ENCODE measurements at places on chromosomes 5 and 9.

DNA sequence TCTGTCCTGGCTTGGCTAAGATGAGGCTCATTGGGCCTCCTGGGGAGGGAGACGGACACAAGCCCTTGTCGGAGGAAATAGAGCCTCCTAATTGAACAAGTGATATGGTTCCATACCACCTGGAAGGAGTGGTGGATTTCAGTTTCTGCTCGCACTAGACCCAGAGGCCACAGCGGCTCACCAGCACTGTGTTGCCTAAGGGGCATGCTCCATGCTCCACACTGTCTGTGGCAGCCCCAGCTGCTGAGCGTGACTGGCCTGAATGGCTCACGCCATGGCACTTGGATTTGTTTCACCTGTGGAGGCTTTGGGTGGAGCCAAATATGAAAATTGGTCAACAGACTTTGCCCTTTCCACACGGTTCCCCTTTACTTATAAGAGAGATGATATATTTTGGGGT is 181.1 kb downstream of the HSPA4 start:
- DNase-seq, result no peak

DNA sequence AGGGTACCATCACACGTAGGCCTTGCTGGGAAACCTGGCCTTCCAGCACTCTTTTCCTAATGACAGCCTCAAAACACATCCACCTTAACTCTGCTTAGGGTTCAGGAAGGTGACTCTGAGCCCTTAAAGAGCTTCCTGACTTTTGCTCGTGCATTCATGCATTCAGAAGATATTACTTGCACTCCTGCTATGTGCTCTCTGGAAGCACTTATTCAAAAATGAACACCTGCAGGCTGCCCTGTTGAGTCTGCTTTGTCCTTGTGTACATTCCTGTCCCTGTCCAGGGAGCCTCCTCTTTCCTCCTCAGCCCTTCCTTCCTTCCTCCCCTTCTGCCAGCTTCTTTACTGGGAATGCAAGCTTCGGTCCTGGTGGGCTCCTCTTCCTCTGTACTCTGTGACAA is 61.5 kb downstream of the SPRY4 start:
- DNase-seq, result no peak

DNA sequence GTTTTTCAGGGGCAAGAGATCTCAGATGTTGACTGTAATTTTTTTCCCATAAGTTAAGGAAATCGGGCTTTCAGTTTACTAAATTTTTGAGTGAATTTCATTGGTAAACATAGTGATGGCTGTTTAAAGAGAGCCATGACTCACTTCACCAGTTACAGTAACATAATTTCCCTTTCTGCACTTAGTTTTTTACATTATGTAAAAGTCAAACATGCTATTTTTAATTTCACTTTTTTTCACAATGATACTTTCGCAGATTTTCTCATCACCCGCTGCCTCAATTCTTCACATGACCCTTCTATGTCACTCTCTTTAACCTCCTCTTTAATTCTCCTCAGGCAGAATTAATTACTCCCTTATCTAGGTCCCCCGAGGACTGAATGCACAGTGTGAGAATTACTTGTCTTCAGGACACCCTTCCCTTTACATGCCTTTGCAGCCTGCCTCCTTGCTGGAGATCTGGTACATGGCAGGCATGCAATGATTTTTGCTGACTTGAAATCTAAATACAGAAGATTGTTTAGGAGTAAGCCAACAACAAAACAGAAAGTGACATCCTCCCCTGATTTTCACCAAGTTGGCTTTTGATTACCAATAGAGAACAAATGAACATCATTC is 217.5 kb upstream of the S1PR3 start:
- no peak for DNase-seq

- DNase-seq, result no peak
Measured at GRCh38 chr5:76175821-76176403, 92.7 kb downstream of the SV2C start.

DNA sequence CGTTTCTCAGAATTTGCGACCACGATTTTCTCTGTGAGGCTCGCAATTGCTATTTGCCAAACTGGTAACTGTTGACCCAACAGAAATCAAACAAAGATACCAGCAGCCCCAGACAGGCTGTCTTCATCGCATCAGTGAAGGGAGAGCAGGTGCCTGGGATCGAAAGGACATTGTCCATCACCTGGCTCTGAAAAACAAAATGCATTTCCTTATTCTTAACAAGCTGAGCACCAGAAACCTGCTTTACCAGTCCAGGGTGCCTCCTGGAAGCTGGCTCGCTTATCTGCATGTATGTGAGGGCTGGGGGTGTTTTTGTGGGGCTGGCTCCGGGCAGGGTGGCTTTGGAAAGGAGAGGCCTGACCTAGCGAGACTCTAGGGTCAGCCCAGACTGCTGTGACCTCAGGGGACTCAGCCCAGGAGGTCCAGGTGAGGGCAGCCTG is 24.7 kb downstream of the WWC1 start:
- DNase-seq, result no peak

DNA sequence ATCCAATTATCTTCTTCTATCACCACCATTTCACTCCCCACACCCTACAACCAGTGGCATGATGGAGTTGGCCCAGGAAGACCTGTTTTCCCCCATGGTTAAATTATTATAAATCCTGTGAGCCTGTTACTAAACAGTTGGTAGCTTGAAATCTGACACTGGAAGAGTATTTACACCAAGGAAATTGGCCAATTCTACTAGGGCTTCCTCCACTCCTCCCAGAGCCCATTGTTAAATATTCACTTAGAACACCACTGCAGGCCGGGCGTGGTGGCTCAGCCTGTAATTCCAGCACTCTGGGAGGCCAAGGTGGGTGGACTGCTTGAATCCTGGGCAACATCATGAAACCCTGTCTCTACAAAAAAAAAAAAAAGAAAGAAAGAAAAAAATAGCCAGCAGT is 32.4 kb upstream of the CKS2 start:
- DNase-seq, result no peak

GRCh38 chr9:68507130-68507805 is 33.4 kb downstream of the TMEM252 start:
- DNase-seq, result no peak

- no peak for DNase-seq
Measured at GRCh38 chr9:72274916-72275315, 90.1 kb downstream of the ZFAND5 start.

- no peak for DNase-seq
Measured at GRCh38 chr9:11893331-11893730, 799.9 kb upstream of the TYRP1 start.
